Cerebellar nuclear complex (tissue), 1 donor: ENCODE measurements at places on chromosomes 3 and 15.

DNA sequence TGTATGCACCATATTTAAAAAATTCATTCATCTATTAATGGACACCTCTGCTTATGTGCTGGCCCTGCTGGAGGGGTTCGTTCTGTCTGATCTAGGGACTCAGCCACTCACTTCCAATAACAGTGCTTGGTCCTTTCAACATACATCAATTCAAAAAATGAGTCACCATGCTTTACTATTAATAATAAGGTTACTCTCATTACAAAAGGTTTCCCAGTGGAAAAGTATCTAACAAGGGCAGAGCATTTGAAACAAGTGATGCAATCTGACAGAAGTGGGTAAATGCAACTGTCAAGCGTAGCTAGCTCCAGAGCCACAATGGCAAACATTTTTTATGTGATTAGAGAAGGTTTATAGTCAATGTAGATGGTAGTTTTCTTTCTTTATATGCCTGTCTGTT, 67.9 kb upstream of the TNIK start:
- DNase-seq = no peak

- no peak for DNase-seq
Observed at GRCh38 chr3:115165701-115166100, 18.6 kb upstream of the ZBTB20 start.

- no peak for DNase-seq
Observed at GRCh38 chr3:129485721-129486663, 42.4 kb upstream of the RHO start.

- DNase-seq = no peak
Observed at GRCh38 chr3:178392511-178392926, 143.7 kb upstream of the KCNMB2 start.

DNA sequence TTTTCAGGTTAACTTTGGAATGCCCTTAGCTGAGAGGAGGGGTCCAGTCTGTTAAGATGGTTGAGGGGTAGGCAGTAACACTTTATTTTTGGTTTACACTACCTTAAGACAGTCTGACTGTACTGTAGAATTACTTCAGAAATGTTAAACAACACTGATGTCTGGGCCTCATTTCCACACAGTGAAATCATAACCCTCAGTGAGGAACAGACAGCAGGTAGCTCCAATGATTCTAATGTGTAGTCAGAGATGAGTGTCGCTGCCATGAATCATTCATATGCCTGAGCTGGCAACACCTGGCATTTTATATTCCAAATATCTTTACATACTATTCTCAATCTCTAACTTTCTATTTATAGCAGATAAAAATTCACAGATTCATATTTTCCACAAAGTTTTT, 37.3 kb upstream of the POU1F1 start:
- DNase-seq = no peak

- DNase-seq = no peak
Observed at GRCh38 chr3:134148534-134148933, 102.1 kb downstream of the RYK start.

DNA sequence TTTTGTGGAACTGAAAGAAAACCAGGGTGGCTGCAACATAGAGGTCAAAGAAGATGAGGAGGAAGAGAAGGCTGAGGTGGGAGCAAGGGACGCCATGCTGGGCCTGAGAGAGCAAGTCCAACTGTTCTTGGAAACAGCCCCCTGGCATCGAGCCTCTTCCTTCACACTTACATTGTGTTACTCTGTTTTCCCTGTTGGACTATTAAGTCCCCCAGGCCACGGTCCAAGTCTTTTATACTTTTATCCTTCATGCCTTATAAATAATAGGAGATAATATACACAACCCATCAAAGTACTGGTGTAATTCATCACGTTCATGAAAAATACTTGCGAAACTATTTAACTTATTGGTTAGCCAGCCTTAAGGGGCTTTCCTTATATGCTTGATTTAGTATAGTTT, 79.3 kb downstream of the ATG7 start:
- DNase-seq = no peak

GRCh38 chr3:71868876-71869275, 83.9 kb upstream of the PROK2 start:
- DNase-seq = no peak

GRCh38 chr15:27490867-27491595, 520.0 kb downstream of the GABRG3 start:
- no peak for DNase-seq

GRCh38 chr15:33678176-33678575, 290.1 kb upstream of the CHRM5 start:
- DNase-seq = no peak

GRCh38 chr15:59555696-59556095, 55.9 kb upstream of the GCNT3 start:
- no peak for DNase-seq

GRCh38 chr15:62593681-62594399, 428.8 kb upstream of the C2CD4B start:
- DNase-seq = no peak

- no peak for DNase-seq
Observed at GRCh38 chr3:48928679-48929078, 10.0 kb downstream of the ARIH2 start.

DNA sequence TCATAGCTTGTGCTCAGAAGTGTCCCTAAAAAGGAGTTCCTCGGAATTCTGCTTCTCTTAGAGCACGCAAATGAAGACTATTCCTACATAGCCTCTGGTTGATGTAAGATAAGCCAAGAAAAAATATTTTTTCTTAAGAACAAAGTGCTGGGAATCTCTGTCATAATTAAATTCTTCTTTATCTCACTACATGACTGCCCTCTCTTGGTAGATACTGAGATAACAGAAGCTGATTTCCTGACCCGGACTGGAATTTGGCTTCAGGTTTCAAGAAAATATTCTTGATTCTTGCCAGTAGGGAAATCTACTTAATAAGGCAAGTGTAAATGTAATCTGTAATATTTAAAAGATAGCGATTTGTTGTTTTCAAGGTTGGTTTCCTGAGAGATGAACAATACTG, 31.3 kb upstream of the SETMAR start:
- DNase-seq = no peak

GRCh38 chr3:132001999-132002398, 32.8 kb downstream of the CPNE4 start:
- no peak for DNase-seq

- DNase-seq = no peak
Observed at GRCh38 chr3:55795746-55796145, 308.6 kb upstream of the WNT5A start.

DNA sequence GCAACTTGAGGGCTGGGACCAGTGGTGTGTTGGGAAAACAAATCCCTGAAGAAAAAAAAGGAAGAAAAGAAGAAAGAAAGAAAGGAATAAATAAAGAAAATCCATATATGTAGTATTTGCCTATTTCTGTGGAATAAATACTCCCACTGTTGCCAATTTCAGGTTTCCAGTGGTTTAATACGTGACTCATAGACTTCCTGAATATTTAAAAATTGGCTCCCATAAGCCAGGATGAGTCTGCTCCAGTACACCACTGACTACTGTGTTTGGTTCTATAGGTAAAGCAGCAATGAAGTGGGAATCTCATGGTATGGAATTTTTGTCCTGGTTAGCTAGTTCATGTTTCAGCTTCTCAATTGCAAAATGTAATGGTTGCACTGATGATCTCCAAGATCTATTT, 31.6 kb downstream of the PYDC2 start:
- DNase-seq = no peak

GRCh38 chr3:12470111-12470510, 14.2 kb upstream of the TSEN2 start:
- no peak for DNase-seq

GRCh38 chr3:60917141-60917540, 334.1 kb downstream of the FHIT start:
- no peak for DNase-seq

GRCh38 chr3:112814266-112814665, 32.4 kb downstream of the CD200R1L start:
- no peak for DNase-seq

- DNase-seq = no peak
Observed at GRCh38 chr3:15271030-15271429, 61.4 kb downstream of the SH3BP5 start.

DNA sequence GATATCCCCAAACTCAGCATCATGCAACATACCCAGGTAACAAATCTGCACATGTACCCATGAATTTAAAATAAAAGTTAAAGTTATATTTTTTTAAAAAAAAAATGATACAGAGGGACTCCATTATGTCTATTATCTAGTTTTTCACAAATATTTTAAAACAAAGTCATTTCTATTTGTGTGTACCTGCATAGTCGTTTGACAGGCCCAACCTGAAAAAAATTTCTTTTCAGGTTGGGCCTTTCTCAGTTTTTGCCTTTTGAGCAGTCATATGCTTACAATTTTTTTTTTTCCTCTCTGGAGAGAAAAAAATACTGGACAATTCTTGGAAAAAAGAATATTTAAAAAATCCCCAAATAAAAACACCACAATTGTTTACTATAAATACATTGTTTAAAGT, 459.5 kb downstream of the FOXP1 start:
- DNase-seq = no peak

GRCh38 chr15:29087521-29088285, 181.9 kb downstream of the NSMCE3 start:
- DNase-seq = no peak

DNA sequence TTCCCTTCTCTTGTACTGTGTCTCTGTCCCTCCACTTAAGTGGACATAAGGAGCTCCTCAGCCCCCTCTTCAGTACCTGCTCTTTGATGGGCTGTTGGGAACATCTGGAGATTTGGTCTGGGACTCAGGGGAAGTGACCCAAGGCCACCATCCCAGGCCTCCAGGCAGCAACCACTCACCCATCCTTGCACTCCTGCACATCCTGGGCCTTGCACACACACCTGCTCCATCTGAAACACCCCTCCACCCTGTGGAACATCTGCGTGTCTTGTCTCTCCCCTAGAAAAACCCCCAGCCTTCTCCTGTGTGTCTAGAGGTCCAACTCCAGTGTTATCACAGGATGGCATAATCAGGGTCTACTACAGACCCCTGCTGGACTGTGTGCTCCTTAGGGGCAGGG, 74.3 kb downstream of the ABTB1 start:
- no peak for DNase-seq

DNA sequence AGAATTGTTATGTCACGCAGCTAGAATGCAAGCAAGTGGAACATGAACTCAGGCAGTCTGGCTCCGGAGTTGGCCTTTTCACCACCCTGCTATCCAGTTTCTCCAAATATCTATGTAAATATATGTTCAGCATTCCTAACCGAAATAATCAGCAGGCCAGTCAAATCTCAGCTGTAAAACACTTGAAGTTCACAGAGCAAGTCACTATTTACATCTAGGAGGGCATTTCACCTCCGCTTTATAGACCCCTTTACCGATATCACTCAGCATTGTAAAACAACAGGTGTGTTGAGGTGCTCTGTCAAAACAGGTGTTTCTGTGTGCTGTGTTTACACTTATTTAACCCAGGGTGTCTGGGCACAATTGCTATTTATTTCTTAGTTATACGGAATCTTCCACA, 12.2 kb upstream of the HES1 start:
- DNase-seq = no peak

DNA sequence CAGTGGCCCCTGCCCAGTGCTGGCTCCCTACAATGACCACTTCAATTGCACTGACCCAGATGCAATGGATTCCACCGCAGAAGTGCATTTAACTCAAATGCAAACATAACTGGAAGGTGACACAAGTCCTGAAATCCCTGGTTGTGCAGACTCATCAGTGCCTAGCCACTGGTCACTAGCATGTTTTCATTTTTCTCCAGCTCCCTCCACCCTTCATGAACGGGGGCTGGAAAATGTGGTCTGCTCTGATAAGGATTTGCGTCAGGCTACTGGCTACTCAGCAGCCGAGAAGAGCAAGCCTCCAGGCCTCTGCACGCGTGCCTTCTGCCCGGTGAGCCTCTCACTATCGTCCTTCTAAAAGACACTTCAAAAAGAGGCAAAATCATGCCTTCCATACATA, 27.4 kb upstream of the FURIN start:
- DNase-seq = no peak

DNA sequence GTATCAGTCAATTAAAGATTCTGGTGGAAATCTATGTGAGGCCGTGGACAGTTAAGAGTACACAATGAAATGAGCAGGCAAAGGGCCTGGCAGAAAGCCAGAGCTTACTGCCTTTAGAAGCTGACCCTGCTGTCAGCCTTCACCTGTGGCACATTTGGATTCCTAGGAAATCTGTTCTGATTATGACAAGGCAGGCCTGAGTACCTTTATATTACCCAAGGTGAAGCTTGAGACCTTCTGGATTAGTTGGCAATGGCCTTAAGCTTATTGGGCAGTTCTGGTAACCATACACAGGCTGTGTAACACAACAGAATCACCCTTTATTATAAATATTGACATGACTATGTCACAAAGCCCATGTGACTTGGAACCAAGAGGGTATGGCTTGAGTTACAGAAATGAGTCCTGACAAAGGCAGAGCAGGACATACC, 43.2 kb downstream of the NBEAL2 start:
- no peak for DNase-seq

DNA sequence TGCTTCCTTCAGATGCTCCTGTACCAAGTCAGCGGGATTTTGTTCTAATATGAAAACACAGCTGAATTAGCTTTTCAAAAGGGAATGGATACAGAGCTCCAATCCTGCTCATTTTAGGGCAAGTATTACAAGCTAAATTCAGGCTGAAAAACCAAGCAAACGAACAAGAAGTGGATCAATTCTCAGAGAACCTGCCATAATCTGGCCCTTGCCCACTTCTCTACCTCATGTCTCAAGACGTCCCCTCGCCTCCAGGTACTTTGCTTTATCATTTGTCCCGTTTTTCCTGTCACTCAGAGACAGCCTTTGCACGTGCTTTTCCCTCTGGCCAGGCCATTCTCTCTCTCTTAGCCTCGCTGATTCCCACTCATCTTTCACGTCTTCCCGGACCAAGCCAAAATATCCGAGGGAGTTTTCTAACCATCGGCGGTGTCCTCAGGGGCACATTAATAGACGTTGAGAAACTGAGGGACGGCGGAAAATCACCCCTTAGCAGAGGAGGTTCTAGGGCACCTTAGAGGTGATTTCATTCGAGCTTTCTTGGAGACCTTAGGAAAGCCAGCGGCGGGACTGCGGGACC, 654 bp downstream of the SUSD5 start:
- no peak for DNase-seq

GRCh38 chr3:30353711-30354467, 252.5 kb upstream of the TGFBR2 start:
- no peak for DNase-seq

DNA sequence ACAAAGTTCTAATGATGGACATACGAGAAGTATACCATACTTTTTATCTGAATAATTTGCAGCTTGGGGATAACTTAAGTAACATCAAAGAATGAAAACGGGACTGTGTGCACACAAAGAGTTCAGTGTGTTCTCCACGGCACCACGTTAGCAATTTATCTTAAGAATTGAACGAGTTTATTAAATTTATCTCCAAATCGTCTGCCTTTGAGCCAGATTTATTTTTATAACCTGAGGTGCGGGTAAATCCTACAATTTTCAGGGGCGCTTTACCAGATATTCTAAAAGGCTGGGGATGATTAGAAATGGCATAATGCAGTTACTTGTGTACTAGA, 3.5 kb downstream of the CHD2 start:
- DNase-seq = no peak

DNA sequence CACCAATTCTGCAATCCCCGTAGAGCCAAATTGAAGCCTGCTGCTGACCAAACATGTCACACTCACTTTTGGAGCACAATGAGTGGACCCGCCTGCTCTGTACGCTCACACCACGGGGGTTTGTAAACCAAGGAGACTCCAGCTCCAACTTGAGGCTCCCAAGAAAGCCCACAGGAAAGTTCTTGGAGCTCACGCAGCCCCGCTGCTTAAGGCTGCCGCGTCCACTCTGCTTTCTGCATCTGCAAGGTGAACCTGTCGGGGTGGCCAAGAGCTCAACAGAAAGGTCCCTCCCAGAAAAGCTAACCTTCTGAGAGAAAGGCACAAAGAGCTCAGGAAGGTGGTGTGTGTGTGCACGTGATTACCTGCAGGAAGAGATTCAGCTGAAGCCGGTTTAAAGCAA, 94.9 kb downstream of the PCSK6 start:
- no peak for DNase-seq
